ENCODE measurements at places on chromosomes 12 and 14. TPM values are rescaled to one million over a fixed set of nuclear protein-coding genes. Genes with fewer than 3 reads are reported as not detected.

The ACSS3 gene
- total RNA-seq = 24.5 TPM

The TCP11L2 gene
- total RNA-seq = 12.3 TPM

The ACRBP gene
- 3.9 TPM for total RNA-seq

The OR11H7 gene
- total RNA-seq = not detected

The LGALS3 gene
- total RNA-seq = 497 TPM

The VRTN gene
- not detected for total RNA-seq

The SLC17A8 gene
- total RNA-seq = 2.6 TPM

- no peaks in the 10 kb centered on the region for H3K36me3 ChIP-seq
- no peak for DNase-seq
- no peak overlapping the region for H3K27ac ChIP-seq
- H3K4me1 ChIP-seq = no peaks in the 10 kb centered on the region
These were observed 33.4 kb downstream of the LRTM2 start for GRCh38 chr12:1853716-1854115.

GRCh38 chr12:57631566-57632072 is 1.4 kb downstream of the B4GALNT1 start:
- peaks cover 3% of the 10 kb centered on the region for H3K36me3 ChIP-seq
- peaks cover 72% of the 10 kb centered on the region for H3K27me3 ChIP-seq
- no peaks in the 10 kb centered on the region for H3K4me1 ChIP-seq
- peak overlapping the region; percentile 72 for H3K4me3 ChIP-seq
- peak; percentile 65 for DNase-seq

- H3K4me3 ChIP-seq = no peak overlapping the region
- no peak for DNase-seq
- H3K27me3 ChIP-seq = peaks cover 12% of the 10 kb centered on the region
These were observed 69.1 kb downstream of the C14orf132 start for GRCh38 chr14:96108061-96108795.

DNA sequence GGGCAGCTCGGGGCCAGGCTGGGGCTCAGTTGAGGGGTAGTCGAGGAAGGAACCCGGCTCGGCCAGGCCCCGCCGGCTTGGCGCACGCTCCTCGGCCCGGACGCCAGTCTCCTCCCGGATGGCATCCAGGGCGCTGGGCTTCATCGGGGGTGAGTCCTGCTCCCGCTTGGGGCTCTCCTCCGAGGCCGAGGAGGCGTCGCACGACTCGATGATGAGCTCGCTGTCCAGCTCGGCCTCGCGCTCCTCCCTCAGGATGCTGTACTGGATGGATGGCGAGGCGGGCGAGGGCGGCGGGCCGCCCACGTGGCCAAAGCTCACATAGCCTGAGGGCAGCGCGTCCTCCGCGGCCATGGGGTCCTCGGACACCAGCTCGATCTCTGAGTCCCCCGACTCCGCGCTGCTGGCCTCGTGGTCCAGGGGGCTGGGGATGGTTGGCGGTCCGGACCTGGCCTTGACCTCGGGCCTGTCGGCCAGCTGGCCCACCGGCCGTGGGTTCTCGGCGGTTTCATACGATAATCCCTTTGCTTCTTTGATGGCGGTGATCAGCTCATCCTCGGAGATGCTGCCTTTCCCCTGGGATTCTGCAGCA is 143.4 kb downstream of the RTN1 start:
- no peak overlapping the region for H3K27ac ChIP-seq
- no peak overlapping the region for H3K4me3 ChIP-seq
- no peaks in the 10 kb centered on the region for H3K36me3 ChIP-seq
- H3K27me3 ChIP-seq = no peaks in the 10 kb centered on the region
- no peak for DNase-seq

DNA sequence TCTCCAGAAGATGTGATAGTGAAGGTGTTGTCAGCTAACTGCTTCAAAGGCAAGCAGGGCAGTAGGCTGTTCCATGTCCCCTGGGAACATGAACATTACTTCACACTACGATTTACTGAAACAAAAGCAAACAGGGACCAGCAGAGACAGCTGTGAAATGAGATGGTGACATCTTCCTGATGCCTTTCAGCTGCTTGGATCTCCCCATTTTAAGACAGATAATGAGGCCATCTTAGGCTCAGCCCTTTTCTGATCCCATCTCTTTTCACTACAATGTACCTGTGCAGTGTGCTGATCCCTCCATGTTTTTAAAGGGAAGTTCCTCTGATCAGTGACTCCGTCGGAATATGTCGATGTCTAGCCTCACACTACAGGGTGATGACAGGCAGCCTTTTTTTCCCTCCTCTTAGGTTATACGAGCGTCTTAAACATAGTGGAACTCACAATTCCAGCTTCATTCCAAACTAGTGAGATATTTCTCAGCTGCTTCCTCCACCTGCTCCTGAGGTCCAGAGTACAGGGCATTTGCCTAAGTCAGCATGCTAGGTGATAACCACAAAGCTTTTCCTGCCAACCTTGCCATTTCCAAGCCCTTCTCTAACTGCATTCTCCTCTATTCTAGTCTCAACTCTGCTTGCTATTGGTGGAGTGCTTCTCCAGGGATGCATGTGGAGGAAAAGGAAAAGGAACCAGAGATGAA is 87.6 kb upstream of the EGLN3 start:
- no peaks in the 10 kb centered on the region for H3K36me3 ChIP-seq
- H3K4me1 ChIP-seq = no peaks in the 10 kb centered on the region
- DNase-seq = no peak
- H3K4me3 ChIP-seq = no peak overlapping the region
- H3K27me3 ChIP-seq = no peaks in the 10 kb centered on the region

DNA sequence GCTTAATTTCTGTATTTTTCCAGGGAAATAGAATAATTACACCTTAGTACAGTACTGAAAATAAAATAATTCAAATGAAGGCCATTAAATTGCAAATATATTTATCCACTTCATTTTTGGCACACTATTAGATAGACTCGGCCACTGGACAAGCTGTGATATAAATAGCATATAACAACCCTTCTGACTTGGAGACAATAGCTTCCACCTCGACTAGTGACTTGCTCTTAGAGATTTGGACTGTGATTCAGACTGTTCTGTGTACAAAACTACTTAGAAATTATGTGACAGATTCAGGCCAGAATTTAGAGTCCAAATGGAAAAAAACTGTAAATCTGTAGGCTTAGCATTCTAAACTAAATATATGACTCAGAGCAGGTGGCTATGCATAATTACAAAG is 949.9 kb downstream of the LRFN5 start:
- H3K4me1 ChIP-seq = no peaks in the 10 kb centered on the region
- H3K4me3 ChIP-seq = no peak overlapping the region
- H3K36me3 ChIP-seq = no peaks in the 10 kb centered on the region

- H3K36me3 ChIP-seq = no peaks in the 10 kb centered on the region
- H3K4me1 ChIP-seq = no peaks in the 10 kb centered on the region
- no peak for DNase-seq
- H3K4me3 ChIP-seq = no peak overlapping the region
- H3K27ac ChIP-seq = no peak overlapping the region
These were observed 1.8 kb upstream of the VSX2 start for GRCh38 chr14:74237441-74237840.

GRCh38 chr12:76451528-76451927 is 103.3 kb upstream of the BBS10 start:
- H3K36me3 ChIP-seq = peaks cover 27% of the 10 kb centered on the region
- H3K4me1 ChIP-seq = peaks cover 7% of the 10 kb centered on the region
- DNase-seq = no peak

- H3K27me3 ChIP-seq = peaks cover 37% of the 10 kb centered on the region
- no peaks in the 10 kb centered on the region for H3K4me1 ChIP-seq
- H3K27ac ChIP-seq = no peak overlapping the region
- H3K36me3 ChIP-seq = no peaks in the 10 kb centered on the region
These were observed 282.7 kb upstream of the SFSWAP start for GRCh38 chr12:131428091-131428685.

GRCh38 chr14:87152693-87153092 is 840.3 kb downstream of the GALC start:
- no peak for DNase-seq
- H3K4me1 ChIP-seq = no peaks in the 10 kb centered on the region
- peaks cover 8% of the 10 kb centered on the region for H3K27me3 ChIP-seq
- H3K27ac ChIP-seq = no peak overlapping the region
- no peaks in the 10 kb centered on the region for H3K36me3 ChIP-seq

GRCh38 chr14:21229821-21230220 is 39.4 kb downstream of the HNRNPC start:
- no peak overlapping the region for H3K4me3 ChIP-seq
- DNase-seq = no peak
- H3K4me1 ChIP-seq = peaks cover 9% of the 10 kb centered on the region

DNA sequence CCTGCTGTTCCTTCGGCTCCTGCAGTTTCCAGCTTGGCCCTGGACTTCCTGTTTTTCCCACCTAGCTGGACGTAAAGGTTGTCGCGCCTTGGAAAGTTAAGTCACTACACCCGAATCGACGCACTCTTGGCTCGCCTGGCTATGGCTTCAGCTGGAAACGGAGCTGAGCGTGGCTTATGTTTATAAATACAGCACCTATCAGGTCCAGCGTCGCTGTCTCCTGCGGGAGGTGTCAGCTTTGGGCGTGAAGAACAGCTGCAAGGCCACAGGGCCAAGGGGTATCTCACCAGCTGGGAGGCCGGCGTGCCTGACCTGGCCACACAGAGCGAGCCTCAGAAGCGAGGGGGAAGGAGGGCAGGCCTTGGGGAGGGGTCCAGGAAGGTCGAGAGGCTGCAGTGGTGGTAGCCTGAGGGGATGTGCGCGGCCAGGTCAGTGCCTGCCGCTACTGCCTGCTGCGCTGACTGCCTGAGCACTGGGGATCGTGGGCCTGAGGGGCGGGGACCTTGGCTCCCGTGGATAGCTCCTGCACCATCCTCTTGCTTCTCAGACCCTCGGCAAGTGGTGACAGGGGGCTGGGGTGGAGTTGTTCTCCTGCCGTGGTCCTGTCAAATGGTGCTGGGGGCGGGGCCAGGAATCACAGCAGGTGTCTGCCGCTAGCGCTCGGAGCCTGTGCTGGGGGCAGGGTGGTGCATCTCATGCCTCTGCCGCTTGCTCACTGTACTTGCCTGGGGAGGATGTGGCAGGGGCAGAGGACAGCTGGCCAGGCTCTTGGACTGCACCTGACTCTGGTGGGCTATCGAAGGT is 12.5 kb downstream of the PACS2 start:
- DNase-seq = no peak
- H3K27me3 ChIP-seq = no peaks in the 10 kb centered on the region
- H3K4me3 ChIP-seq = peak overlapping the region; percentile 28
- H3K4me1 ChIP-seq = peaks cover 36% of the 10 kb centered on the region
- H3K27ac ChIP-seq = no peak overlapping the region
- peaks cover 5% of the 10 kb centered on the region for H3K36me3 ChIP-seq

DNA sequence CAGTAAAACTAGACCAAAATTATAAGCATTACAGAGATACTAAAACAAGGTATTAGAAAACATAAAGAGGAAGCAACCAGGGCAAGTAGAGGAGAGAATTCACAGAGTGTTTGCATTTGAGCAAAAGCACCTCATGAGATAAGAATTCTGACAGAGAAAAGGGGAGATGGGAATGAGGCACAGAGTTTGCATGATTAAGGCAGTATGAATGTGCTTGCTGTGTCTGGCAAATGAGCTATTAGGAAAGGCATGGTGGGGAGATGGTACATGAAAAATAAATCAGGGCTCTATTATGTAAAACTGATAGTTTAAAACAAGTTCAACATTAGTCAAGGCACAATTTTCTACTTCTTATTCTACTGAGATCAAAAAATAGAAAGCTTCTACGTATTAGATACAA is 23.1 kb downstream of the GARIN6 start:
- DNase-seq = no peak
- H3K36me3 ChIP-seq = no peaks in the 10 kb centered on the region
- no peak overlapping the region for H3K4me3 ChIP-seq
- no peaks in the 10 kb centered on the region for H3K27me3 ChIP-seq
- H3K4me1 ChIP-seq = no peaks in the 10 kb centered on the region

Data from type B pancreatic cell (in vitro differentiated cells).